Glutamatergic neuron (in vitro differentiated cells): ENCODE measurements at places on chromosomes 4 and X.

DNA sequence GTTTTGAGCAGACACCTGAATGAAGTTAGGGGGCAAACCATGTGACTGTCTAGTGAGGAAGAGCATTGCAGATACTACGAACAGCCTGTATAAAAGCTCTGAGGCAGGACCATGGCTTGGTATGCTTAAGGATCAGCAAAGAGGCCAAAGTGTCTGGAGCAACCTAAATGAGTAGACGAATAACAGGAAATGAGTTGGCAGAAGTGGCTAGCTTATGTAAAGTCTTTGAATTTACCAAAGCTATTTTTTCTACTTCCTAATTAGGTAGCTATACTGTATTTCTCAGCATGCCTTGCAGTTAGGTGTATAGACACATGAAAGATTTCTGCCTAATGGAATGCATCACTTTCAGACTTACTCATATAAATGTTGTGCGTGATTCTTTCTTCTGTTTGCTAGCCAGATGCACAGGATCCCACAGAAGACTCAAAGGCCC, 9.3 kb upstream of the GPRIN3 start:
- no peak for DNase-seq

- DNase-seq = no peak
These were observed 62.2 kb downstream of the PRKX start for GRCh38 chrX:3651277-3651676.

- no peak for DNase-seq
These were observed 74.3 kb upstream of the VCX2 start for GRCh38 chrX:8245411-8245810.

- DNase-seq = no peak
These were observed 230.6 kb upstream of the SPRY1 start for GRCh38 chr4:123166023-123166422.
